Activated naive CD8-positive, alpha-beta T cell treated with anti-CD3 and anti-CD28 coated beads for 36 hours (primary cell): ENCODE measurements at places on chromosomes 2 and 18. TPM values are rescaled to one million over a fixed set of nuclear protein-coding genes. Genes with fewer than 3 reads are reported as not detected.

The GPR17 gene
- total RNA-seq = not detected

DNA sequence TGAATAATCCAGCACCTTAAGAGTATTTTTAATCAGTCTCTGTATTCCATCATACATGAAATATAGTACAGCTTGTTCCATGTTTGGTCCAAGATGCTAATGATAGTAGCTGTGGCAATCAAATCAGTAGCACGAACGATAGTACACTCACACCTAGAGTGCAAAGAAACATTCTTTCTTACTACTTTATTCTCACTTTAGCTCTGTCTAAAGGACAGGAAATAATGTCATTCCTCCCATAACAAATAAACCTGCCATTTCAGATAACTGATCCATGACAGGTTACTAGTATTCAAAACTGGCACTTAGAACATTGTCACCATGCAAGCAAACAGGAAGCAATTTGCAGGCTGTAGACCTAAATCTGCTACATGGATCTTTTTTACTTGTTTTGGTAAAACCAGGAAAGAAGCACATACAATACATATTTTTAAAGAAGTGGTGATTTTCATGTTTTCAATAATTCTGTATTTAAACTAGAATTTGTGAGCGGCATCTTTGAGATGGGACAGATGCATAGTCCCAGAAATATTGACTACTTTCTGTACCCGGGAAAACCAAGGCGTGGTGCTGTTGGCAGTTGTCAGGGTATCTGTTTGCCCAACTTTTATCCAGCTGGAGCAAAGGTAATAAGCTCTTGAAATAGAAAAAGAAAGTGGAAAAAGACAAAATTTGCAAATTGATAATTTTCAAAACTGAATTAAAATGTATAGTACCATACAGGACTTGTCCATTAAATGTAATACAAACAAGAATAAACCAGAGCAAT lies 49.5 kb downstream of the IKZF2 start:
- peak overlapping the region; percentile 65 for H3K27ac ChIP-seq
- no peak overlapping the region for H3K4me3 ChIP-seq
- H3K27me3 ChIP-seq = no peaks in the 10 kb centered on the region

The MYL12B gene
- total RNA-seq = 234 TPM

GRCh38 chr2:64400733-64401528 lies 53.0 kb upstream of the LGALSL start:
- H3K4me3 ChIP-seq = no peak overlapping the region
- H3K27me3 ChIP-seq = no peaks in the 10 kb centered on the region
- H3K4me1 ChIP-seq = peaks cover 2% of the 10 kb centered on the region
- H3K27ac ChIP-seq = no peak overlapping the region
- H3K36me3 ChIP-seq = no peaks in the 10 kb centered on the region
- DNase-seq = no peak

GRCh38 chr2:204491528-204491927 lies 53.7 kb upstream of the PARD3B start:
- H3K27ac ChIP-seq = no peak overlapping the region
- no peaks in the 10 kb centered on the region for H3K4me1 ChIP-seq
- H3K4me3 ChIP-seq = no peak overlapping the region
- no peaks in the 10 kb centered on the region for H3K27me3 ChIP-seq
- no peak for DNase-seq

- no peak overlapping the region for H3K4me3 ChIP-seq
- H3K36me3 ChIP-seq = no peaks in the 10 kb centered on the region
- H3K27me3 ChIP-seq = no peaks in the 10 kb centered on the region
- peaks cover 12% of the 10 kb centered on the region for H3K4me1 ChIP-seq
Measured at GRCh38 chr2:205022841-205023240, 477.6 kb downstream of the PARD3B start.

The VWC2L gene
- not detected for total RNA-seq

DNA sequence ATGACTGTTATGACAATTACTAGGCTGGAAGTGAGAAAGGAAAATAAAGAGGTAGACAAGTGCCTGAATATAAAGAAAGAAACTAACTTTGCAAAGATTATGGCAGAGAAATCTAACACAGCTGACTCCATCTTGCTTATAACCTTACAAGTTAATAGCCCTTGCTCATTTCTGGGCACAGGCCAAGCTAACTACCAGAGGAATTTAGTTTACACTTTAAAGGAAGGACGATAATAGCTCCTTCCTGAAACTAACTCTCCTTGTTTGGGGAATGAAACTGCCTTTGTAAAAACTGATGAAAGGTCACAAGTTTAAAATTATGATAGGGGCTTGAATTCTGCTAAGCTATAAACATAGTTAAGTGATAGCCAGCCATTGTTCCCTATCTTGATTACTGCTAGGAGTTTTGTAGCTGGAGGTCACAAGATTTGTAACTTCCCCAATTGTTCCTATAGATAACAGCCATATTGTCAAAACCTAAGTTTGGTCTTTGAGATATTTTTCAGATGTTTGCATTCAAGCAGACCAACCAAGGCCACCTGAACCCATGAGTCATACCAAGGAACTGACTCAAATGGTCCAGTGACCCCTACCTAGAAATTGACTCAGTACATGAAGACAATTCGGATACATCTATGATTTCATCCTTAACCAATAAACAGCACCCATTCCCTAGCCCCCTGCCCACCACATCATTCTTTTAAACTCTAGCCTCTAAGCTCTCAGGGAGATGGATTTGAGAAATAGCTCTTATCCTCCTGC lies 209.2 kb upstream of the LRATD1 start:
- DNase-seq = no peak
- H3K4me3 ChIP-seq = no peak overlapping the region
- H3K36me3 ChIP-seq = no peaks in the 10 kb centered on the region
- no peaks in the 10 kb centered on the region for H3K4me1 ChIP-seq
- no peaks in the 10 kb centered on the region for H3K27me3 ChIP-seq

The GAL3ST2 gene
- total RNA-seq = 0.31 TPM

The PAIP2B gene
- 2.4 TPM for total RNA-seq

The SERPINB12 gene
- not detected for total RNA-seq

The IHH gene
- not detected for total RNA-seq

GRCh38 chr18:78764544-78764943 lies 215.1 kb upstream of the SALL3 start:
- no peak for DNase-seq
- H3K4me1 ChIP-seq = no peaks in the 10 kb centered on the region
- H3K4me3 ChIP-seq = no peak overlapping the region
- no peak overlapping the region for H3K27ac ChIP-seq
- no peaks in the 10 kb centered on the region for H3K27me3 ChIP-seq

DNA sequence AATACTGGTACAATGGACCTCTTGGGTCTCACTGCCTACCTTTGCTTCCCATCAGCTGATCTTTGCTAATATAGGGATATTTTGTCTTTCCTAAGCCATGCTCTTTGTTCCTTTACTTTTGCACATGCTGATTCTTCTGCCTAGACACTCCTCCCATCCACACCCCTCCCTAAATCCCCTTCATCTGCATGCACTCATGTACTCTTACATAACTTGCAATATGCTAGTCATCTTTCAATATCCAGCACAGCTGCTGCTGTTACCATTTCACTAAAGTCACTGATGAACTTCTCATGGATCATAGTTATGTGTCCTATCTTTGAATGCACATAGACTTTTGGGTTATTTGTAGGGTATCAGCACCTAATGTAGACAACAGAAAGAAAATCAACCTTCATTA lies 18.5 kb upstream of the DTNA start:
- H3K4me3 ChIP-seq = no peak overlapping the region
- H3K4me1 ChIP-seq = no peaks in the 10 kb centered on the region
- DNase-seq = no peak
- no peak overlapping the region for H3K27ac ChIP-seq
- H3K36me3 ChIP-seq = no peaks in the 10 kb centered on the region
- peaks cover 10% of the 10 kb centered on the region for H3K27me3 ChIP-seq

DNA sequence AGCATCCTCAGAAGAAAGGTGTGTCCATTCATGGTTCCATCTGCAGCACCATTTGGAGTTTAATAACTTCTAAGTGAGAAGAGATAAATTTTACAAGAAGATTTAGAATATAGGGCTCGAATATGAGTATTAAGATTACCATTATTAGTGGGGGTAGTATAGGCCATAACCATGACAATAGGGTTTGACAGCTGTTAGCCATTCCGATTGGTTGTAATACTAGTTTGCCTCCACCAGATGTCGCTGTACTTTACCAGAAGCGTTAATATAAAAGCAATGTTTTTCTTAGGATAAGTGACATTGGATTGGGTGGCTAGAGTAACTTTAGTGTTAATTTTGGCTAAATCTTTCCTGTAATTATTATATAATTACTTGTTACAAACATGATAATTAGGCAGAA lies 107.5 kb upstream of the SRD5A2 start:
- H3K4me3 ChIP-seq = no peak overlapping the region
- H3K4me1 ChIP-seq = no peaks in the 10 kb centered on the region
- peaks cover 8% of the 10 kb centered on the region for H3K27me3 ChIP-seq
- no peak overlapping the region for H3K27ac ChIP-seq

DNA sequence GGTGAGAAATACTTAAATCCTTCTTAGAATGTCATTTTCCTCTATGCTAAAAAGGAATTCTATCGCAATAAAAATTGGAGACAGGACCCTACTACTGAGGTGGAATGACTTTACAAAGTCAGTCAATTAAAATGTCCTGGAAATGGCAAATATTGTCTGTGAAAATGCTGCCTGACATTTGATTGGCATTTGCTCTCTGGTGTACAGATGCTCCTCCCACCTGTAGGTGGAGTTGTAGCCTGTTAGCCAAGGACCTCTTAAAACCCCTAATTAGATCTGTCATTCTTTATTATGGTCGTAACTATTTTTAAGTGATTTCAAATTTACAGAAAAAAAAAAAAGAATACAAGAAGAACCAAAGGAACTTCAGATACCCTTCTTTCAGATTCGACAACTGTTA lies 393.1 kb upstream of the KLHL29 start:
- no peak overlapping the region for H3K27ac ChIP-seq
- H3K4me1 ChIP-seq = no peaks in the 10 kb centered on the region
- no peak overlapping the region for H3K4me3 ChIP-seq
- no peaks in the 10 kb centered on the region for H3K36me3 ChIP-seq
- no peak for DNase-seq

DNA sequence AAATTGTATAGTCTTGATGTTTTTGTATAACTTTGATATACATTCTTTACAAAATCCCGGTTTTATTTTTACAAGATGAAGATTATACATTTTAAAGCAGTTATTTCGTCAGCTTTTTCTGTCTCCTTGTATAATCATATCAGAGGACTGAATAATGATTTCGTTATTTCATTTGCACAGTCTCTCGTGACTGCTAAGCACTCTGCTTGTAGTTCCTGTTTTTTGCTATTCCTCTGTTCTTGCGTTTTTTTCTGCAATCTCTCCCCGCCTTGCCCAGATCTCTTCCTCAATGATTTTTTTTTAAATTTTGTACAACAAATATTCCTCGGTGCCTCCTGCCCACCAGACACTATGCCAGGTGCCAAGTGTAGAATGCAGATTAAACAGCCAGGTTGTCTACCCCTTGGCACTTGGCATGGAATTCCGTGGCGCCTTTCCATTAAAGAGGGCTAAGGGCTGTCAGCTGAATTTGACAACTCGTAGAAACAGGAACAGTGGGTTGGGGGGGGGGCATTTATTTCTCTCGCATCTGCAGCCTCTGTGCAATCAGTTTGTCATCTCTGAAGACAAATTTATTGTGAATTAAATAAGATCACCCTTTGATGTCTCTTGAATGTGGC lies 69.6 kb downstream of the KLHL29 start:
- DNase-seq = no peak
- H3K4me3 ChIP-seq = no peak overlapping the region
- H3K36me3 ChIP-seq = no peaks in the 10 kb centered on the region
- H3K4me1 ChIP-seq = peaks cover 28% of the 10 kb centered on the region
- H3K27me3 ChIP-seq = peaks cover 35% of the 10 kb centered on the region

The CAVIN2 gene
- total RNA-seq = not detected

GRCh38 chr2:78056976-78057375 lies 534.8 kb upstream of the LRRTM4 start:
- H3K27ac ChIP-seq = no peak overlapping the region
- no peaks in the 10 kb centered on the region for H3K4me1 ChIP-seq
- no peak for DNase-seq
- no peaks in the 10 kb centered on the region for H3K36me3 ChIP-seq

The ANKRD53 gene
- total RNA-seq = 0.21 TPM

The NT5C1B gene
- total RNA-seq = not detected

- H3K4me1 ChIP-seq = no peaks in the 10 kb centered on the region
- H3K27ac ChIP-seq = no peak overlapping the region
- H3K27me3 ChIP-seq = no peaks in the 10 kb centered on the region
- no peaks in the 10 kb centered on the region for H3K36me3 ChIP-seq
- H3K4me3 ChIP-seq = no peak overlapping the region
Measured at GRCh38 chr2:34985474-34985873, 1370.1 kb upstream of the CRIM1 start.

GRCh38 chr18:28175930-28176697 lies 816 bp downstream of the CDH2 start:
- peaks cover 56% of the 10 kb centered on the region for H3K27me3 ChIP-seq
- DNase-seq = peak; percentile 1
- H3K27ac ChIP-seq = no peak overlapping the region
- H3K4me3 ChIP-seq = peak overlapping the region; percentile 60

DNA sequence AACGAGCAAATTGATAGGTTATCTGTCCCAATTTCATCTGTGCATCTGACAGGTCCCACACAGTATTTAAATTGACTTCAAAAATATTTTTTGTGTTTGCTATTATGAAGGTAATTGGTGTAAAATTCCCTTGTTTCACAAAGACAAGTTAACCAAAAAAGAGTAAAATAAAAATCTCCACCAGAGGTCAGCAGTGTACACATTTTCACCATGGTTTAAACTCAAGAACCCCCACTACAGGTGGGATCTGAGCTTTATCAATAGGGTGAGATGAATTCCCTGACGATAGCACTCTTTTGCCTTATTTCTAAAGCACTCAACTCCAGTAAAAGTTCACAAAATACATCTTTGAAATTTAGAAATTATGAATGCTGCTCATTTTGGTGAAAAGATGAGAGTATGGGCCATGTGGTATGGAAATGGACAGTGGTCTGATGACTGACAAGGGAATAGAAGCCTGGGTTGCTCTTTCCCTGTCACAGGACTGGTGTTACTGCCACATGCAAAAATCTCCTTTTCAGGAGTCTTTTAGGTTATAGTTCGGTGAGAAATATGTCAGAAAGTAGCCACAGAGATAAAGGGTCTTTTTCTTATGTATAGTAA lies 68.0 kb downstream of the SERPINB8 start:
- no peaks in the 10 kb centered on the region for H3K4me1 ChIP-seq
- H3K27ac ChIP-seq = no peak overlapping the region
- H3K27me3 ChIP-seq = peaks cover 4% of the 10 kb centered on the region
- H3K4me3 ChIP-seq = no peak overlapping the region
- H3K36me3 ChIP-seq = no peaks in the 10 kb centered on the region

- H3K27me3 ChIP-seq = peaks cover 64% of the 10 kb centered on the region
- no peak overlapping the region for H3K27ac ChIP-seq
- no peak overlapping the region for H3K4me3 ChIP-seq
Measured at GRCh38 chr2:149167941-149168340, 129.4 kb downstream of the LYPD6B start.

- no peak for DNase-seq
- H3K4me3 ChIP-seq = no peak overlapping the region
- H3K4me1 ChIP-seq = no peaks in the 10 kb centered on the region
- no peaks in the 10 kb centered on the region for H3K36me3 ChIP-seq
- no peak overlapping the region for H3K27ac ChIP-seq
Measured at GRCh38 chr2:31644551-31644950, 63.8 kb upstream of the SRD5A2 start.

GRCh38 chr18:70415823-70416488 lies 127.1 kb downstream of the SOCS6 start:
- H3K27ac ChIP-seq = no peak overlapping the region
- no peak for DNase-seq
- no peaks in the 10 kb centered on the region for H3K36me3 ChIP-seq
